Stimulated activated CD4-positive, alpha-beta T cell treated with anti-CD3 and anti-CD28 coated beads, Interleukin-15, amount 100 ng/mL, for 1 hour (primary cell): ENCODE measurements at places on chromosomes 6 and 20.

DNA sequence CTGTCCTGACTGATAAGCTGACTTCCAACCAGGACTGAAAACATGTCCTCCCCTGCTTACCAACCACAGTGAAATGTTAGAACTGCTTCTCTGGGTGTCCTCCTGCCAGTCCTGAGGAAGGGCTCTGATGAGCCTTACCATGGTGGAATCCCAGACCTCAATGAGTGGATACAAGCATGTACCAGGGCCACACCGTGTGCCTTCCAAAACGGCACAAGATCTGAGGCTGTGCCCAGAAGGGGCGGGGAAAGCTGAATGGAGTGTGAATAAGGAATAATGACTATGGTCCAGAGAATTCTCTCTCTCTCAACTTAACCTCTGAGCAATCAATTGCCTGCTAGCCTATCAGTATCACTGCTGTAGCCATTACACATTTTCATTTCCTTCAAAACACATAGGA is 51.7 kb downstream of the PDE10A start:
- DNase-seq = no peak

DNA sequence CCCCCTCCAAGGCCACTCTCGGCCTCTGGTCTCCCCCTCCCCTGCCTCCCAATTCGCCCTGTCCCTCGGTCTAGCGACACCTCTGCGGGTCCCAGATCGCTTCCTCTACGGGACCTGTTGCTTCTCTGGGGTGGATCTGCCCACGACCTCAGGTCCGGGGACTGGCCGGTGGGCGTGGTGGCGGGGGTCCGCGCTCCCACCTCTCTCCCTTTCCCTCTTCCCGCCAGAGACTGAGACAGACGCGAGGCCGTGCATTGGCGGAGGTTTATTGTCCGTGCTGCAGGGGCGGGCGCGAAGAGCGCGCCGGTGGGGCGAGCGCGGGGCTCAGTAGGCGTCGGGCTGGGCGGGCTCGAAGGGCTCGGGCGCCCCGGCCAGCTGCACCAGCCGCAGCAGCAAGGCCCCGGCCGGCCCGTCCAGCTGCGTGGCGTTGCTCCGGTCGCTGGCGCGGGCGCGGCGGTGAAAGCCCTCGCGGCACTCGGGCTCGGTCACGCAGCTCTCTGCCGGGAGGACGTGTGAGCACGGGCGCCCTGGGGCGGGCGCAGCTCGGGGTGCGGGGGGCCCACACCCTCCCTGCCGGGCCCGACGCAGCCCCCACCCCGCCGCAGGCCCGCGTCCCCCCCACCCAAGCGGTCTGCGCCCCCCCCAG is 2.1 kb downstream of the AVP start:
- DNase-seq = no peak

DNA sequence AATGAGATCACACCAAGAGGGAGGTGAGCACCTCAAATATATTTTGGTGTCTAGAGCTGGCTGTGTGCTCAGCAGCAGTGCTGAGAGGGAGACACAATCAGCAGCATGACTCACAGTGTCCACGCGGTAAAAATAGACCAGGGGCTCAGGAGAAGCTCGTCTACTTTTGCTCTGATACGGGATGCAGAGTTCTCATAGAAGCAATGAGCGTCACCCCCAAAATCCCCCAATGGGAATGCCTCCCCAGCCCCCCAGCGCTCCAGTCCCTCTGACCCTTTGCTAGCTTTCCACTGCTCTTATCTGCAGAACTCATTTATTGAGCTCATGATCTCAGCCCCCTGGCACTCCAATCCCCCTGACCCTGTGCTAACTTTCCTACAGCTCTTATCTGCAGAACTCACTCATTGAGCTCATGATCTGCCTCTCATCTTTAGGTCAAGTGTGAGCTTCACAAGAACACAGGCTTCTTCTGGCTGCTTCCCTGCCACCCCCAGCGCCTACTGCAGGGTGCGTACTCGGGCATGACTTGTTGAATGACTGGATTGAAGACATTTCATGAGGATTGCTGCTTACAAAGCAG is 34.0 kb downstream of the SYNDIG1 start:
- DNase-seq = no peak

GRCh38 chr6:70592391-70593117 is 25.8 kb downstream of the SDHAF4 start:
- DNase-seq = no peak

GRCh38 chr6:20778912-20779311 is 244.7 kb downstream of the CDKAL1 start:
- DNase-seq = no peak

DNA sequence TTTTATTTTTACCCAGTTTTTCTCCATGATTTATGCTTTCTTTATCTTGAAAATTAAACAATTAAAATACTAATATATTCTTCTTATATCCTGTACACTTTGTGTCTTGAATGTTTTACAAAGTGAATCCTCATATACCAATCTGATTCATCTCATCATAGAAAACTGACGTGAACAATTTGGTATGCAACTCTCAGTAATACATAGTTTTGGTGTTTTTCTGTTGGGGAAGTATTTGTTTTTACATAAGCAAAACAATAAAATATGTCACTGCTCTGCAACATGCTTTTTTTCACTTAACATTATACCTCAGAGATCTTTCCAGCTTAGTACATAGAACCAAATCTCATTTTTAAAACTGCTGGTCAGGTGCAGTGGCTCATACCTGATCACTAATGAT is 14.7 kb downstream of the DNAAF9 start:
- no peak for DNase-seq

DNA sequence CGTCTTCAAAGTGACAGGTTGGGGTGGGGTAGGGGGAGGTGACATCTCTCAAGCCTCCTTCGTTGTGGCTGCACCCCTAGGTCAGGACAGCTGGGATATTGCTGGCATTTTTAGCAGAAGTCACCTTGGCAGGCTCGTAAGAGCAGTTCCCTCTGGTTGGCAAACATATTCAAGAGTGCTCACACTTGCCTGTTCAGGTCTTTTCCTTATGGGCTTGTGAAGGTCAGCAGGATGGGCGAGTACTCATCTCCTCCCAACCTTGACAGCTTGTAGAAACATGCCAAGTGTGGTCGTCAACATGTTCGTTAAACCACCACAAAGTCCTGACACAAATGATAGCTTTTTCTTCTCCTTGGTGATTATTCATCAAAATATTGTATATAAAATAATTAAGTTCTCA is 113.6 kb downstream of the HDGFL1 start:
- no peak for DNase-seq
